Smooth muscle cell of the brain vasculature (primary cell): ENCODE measurements at places on chromosomes 16 and 17.

DNA sequence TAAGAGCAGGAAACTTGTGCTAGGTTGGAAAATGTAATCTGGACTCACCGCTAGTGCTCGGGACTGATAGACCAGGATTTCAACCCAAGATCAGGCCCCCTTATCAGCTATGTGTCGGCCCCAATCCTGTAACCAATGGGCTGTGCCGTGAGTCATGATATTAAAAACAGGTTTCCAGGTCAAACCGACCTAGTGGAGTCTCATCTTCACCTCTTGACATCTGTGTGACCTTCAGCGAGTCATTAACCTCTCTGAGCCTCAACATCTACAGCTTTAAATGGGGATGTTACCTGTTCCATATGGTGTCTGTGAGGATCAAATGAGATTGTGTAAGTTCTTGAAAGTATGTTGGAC is 512 bp downstream of the PMM2 start:
- DNase-seq, result no peak

- no peak for DNase-seq
These were observed 17.0 kb downstream of the PRR11 start for GRCh38 chr17:59172436-59173004.

- no peak for DNase-seq
These were observed 61.0 kb upstream of the RBL2 start for GRCh38 chr16:53372992-53373871.

GRCh38 chr16:10314811-10315210 is 71.0 kb upstream of the ATF7IP2 start:
- DNase-seq, result no peak

DNA sequence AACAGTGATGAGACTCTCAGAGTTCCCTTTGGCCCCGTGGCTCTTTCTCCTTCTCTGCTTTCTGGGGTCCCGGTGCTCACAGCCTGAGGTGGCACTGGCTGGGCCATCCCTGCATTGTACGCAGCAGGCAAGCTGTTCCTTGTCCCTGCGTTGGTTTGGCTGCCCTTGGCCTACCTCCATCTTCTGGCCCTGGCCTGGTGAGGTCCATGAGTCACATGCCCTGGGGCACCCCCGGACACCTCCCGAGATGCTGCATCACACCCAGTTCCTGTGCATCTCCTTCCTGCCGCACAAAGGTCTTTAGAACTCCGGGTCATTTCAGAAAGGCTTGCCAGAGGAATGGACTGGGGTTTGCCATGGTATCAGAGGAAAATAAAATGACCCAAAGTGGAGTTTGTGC is 9.5 kb downstream of the SULT1A2 start:
- DNase-seq, result no peak

DNA sequence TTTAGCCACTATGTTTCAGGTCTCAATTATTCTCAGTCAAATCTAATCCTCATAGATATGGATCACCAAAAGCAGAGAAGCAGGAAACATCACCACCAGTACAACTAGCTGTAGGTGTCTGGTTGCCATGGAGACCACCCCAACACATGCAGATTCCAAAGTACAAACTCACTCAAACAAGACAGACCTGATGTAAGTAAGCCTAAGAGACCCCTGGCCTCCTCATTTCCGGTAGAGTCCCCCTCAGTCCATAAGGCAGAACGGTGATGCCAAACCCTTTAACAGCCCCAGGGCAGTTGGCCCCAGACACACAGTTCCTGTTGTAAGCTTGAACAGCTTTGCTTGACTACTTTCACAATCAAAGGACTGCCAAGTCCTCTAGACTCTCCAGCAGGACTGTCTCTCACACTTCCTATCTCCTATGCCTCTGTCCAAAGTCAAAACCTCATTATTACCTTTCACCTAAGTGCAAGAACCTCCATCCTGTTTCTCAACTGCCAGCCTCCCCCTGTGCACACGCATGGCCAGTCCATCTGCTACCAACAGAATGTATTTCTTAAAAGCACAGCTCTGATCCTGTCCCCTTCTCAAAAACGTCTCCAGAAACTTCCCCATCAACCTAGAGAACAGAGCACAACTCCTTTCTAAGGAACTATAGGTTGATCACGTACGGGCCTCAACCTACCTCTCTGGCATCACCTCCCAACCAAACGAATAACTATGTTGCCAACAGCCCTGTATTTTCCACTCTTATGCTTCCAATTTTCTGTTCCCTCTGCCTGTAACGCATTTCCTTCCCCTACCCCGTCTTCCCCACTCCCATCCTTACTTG is 23.9 kb downstream of the SLC39A11 start:
- DNase-seq, result no peak

DNA sequence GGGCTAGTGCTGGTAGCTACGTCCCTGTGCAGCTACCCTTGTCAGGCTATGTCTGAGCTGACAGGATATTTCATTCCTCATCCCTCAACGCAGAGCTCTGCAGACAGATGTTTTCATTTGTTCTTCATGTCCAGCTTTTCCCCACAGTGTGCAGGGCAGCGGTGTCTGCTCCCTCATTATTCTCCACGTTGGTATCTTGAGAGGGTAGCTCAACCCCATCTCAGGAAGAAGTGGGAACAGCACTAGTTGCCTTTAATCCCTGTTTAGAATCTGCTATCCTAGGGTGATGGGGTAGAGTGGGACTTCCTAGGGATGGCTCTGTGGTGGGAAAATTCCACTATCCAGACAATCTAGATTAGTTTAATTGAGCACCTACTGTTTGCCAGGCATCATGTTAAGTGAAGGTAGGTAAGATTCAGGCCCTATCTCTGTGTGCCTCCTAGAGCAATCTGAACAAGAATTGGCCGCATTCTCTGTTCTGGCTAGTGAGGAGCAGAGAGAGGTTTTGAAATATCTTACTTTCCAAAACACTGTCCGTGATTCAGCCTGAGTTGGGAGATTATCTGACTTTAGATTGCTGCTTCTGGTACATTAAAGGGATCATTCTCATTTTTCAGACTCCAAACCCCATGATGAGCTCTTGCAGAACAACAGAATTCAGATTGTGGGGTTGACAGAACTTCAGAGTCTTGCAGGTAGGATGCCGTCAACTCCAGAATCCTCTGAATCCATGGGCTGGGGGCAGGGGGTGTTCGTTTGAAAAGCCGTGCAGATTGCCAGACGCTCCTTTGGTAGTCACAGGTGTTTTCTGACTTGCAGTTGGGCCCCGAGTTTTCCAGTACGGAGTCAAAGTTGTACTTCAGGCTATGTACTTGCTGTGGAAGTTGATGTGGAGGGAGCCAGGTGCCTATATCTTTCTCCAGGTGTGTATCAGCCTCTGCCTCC is 963 bp downstream of the ALG1 start:
- no peak for DNase-seq

DNA sequence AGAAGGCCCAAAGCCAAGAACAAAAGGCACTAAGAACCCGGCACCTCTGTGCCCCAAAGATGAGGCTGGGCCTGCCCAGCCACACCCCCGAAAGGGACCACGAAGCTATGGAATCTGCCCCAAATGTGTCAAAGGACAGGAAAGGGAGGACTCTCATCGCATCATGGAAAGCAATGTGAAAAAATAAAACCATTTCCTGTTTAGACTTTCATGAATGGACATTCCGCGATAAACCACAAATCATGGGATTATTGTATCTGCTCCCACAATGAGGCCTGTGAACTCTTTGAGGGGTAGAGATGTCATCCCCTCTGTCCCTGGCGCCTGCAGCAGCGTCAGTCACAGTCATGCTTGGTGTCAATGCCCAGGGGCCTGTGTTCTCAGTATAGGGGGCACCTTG is 135.0 kb downstream of the COPRS start:
- DNase-seq, result no peak

DNA sequence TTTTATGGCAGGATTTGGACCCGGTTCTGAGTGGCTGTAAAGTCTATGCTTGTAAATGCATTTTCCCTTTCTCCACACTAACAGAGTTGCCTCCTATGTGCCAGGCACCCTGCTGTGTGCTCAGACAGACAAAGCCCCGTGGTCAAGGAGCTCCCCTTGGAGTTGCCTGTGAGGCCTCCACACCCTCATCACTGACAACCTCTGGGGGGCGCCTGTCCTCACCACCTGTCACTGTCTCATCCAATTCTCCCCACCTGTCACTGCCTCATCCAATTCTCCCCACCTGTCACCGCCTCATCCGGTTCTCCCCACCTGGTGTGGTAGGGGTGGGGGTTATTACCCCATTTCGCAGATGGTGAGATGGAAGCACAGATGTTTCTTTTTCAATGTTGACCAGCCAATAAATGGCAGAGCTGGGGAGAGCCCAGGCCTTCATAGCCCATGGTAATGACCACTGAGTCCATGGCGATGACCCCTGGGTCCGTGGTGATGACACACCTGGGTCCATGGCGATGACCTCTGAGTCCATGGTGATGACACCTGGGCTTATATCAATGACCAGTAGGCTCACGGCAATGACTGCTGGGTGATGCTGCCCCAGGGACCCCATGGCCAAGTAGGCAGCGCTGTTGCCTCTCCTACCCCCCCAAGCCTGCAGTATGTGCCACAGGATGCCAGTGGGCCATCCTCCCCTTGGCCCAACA is 150.1 kb downstream of the IRF8 start:
- DNase-seq, result no peak

DNA sequence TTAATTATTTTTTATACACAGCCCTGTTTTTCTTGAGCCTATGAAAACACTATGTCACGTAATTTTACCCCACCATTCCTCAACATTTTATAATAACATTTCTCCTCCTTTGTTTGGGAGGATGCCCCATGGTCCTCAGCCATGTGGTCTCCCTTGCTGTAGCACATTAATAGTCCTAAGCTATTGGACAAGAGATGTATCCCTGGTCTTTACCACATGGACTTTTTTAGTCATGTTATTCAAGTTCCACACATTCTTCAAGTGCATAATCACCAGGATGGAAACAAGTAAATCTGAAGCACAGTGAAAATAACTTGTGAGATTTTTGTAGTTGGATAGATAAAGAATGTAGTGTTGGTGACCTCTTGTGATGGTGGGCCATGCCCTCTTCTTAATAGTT is 2.0 kb upstream of the KRTAP2-3 start:
- no peak for DNase-seq

- DNase-seq, result no peak
These were observed 25.0 kb downstream of the CRISPLD2 start for GRCh38 chr16:84844559-84845495.

DNA sequence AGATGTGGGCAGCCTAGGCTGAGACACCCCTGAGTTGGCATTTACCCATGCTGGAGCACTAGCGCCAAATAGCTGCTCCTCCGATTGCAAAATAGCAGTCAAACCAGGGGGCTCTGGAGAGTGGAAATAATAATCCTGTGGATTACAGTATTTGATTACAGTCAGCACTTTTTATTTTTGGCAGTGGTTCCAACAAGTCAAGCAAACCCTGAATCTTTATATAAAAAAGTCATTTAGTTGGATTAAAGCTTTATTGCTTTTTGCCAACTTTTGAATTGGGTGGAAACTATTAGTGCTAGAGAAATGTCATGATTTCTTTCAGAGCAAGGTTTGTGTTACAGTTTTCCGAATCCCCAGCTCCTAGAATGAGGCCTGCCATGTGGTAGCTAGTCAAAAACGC is 99.3 kb upstream of the FAM20A start:
- no peak for DNase-seq

GRCh38 chr17:51653878-51654277 is 393.5 kb downstream of the UTP18 start:
- no peak for DNase-seq

- no peak for DNase-seq
These were observed 122.5 kb downstream of the ZNF423 start for GRCh38 chr16:49733313-49734009.

DNA sequence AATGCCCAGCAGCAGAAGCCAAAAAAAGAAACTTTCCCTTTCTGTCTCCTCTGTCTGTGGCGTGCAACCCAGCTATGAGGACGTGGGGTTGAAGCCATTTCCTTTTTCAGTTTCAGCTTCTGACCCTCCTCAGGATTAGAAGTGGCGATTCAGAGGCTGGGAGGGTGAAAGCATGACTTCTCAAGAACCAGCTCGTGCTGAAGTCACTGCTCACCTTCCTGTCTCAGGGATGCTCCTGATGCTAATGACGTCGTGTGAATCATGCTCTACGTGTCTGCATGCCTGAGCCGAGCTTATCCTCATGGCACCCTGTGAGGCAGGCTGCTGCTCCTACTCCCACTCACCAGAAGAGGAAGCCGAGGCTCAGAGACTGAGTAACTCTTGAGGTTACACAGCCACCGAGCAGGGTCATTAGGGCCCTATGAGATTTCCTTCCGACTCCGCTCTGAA is 5.7 kb upstream of the LPO start:
- DNase-seq, result no peak

- no peak for DNase-seq
These were observed 23.0 kb downstream of the NME2 start for GRCh38 chr17:51189162-51189561.

- no peak for DNase-seq
These were observed 15.1 kb upstream of the GLG1 start for GRCh38 chr16:74622005-74622404.

- DNase-seq, result no peak
These were observed 173.1 kb downstream of the SEC14L1 start for GRCh38 chr17:77313831-77314230.

DNA sequence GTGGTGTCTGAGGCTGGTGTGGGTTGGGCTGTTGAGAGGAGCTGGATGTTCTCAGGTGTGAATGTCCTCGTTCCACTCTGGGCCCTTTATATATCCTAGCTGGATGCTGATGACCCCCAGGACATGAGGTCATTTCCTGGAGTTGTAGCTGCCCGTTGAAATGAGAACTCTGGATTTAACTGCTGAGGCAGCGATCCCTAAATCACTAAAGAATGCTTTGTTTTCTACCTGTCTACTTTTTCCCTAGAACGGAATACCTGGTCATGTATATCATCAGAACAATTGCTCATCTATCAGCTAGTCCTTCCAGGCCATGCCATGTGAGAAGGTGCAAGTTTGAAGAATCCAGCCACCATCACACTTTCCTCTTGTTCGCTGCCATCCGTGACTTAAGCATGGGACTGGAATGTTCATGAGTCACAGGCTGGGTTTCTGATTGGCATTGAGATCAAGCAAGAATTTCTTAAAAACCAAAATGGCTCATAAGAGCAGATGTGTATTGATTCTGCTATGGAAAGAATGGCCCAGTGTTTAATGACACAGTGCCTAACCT is at the start of gene KRTAP2-3:
Gene KRTAP2-3 (minus strand): TSS at position 63 of the 553 bp plus-strand sequence. CDS start 64 bp downstream, outside the sequence.
- DNase-seq, result no peak

DNA sequence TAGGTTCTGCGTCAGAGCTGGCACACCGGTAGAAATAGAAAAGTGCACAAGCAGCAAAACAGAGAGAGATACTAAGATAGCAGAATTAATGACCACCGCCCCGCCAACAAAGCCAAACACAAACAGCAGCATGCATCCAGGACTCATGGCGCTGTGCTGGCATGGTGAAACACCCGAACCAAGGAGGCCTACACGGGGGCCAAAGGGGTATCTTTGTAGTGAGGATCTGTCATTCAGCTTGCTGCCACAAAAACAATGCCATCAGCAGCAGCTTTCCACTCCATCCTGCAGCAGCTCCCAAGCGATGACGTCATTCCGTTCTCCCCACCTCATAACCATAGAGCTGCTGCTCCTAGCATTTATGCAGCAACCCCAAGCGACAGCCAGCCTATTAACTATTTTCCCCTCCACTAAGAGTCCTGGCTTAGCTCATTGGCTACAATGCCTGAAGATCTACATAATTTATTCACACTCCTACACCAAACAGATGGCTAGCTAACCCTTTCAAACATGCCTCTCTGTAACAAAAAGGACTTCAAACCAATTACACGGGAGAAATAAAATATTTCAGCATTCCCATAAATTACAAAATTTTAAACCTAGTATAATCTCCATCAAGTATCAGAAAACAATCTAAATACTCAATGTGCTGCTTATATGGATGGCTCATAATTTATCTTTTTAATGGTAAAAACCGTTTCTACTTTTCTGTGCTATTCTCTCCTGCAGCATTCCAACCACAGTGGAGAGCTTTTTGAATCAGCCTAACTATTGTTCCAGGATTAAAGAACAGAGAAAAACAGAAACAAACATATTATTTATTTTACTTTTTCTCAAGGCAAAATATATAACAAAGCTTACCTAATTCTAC is 73.9 kb downstream of the SPAG9 start:
- DNase-seq, result peak; percentile 65
